ENCODE measurements at places on chromosomes 4 and X.

DNA sequence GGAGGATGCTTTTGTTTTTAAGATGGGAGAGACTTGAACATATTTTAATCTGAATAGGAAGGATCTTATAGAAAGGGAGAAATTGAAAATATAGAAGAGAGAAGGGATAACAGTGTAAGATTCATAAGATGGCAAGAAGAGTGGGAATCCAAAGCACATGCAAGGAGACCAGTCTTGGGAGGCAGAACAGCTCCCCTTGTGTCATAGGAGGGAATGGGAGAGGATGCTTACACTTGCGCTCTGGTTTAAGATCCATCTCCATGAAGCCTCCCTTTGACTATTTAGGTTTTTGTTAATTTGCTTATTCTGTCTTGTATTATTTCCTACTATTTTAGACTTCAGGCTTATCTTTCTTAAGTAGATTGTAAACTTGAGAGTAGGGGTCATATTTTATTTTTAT is 42.7 kb downstream of the KIF4A start:
- DNase-seq, result no peak

DNA sequence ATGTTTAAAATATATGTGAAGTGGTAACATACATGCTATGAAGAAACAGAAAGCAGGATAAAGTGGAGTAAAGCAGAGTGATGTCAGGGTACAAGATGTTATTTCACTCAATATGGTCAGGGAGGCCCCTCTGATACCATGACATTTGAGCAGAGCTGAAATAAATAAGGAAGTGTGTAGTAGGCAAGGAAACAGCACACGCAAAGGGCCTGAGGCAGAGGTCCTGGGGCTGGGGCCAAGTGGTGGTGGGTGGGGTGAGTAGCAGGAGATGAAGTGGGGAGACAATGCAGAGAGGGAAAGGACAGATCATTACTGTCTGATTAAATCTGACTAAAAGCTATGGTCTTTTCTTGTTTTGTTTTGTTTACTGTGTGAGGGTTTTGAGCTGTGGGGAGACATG is 61.1 kb downstream of the FAM13A start:
- DNase-seq, result no peak

GRCh38 chrX:109187473-109188168 is 294.3 kb downstream of the GUCY2F start:
- DNase-seq, result no peak

- DNase-seq, result no peak
Observed at GRCh38 chr4:129346734-129347133, 250.8 kb downstream of the C4orf33 start.

GRCh38 chrX:100587861-100588260 is 3.1 kb downstream of the TNMD start:
- peak; percentile 39 for DNase-seq

- no peak for DNase-seq
Observed at GRCh38 chrX:63128509-63128908, 222.6 kb downstream of the SPIN4 start.

DNA sequence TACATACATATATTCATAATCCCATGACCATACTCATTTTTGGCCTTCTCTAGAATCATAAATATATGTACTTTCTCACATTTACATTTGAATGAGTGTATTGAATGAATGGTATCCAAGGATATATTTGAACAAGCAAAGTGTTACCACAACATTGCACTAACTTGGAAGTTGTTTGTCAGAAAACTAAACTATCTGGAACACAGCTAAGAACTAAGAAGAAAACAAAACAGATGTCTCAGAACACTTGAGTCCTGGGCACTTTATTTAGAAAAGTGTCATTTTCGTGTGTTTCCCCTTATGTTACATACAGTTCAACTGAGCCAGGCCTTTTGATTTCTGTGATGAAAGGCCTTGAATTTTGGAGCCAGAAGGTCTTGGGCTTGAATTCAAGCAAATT is 466.7 kb upstream of the FAT1 start:
- DNase-seq, result peak; percentile 25

DNA sequence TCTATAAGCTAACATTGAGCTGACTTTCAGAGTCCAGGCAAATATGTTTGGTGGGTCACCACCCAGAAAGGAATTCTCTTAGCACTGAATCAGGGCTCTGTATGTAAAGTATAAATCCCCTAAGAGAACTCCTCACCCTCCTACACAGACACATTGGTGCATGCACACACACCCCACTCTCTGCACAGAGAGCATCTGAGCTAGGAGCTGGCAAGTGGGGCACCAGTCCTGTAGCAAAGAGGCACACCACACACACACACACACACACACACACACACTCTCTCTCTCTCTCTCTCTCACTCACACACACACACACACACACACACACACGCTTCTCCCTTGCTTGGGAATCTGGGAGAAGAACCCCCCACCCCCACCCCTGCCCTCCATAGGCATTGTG is 3.2 kb downstream of the SLITRK2 start:
- DNase-seq, result no peak

DNA sequence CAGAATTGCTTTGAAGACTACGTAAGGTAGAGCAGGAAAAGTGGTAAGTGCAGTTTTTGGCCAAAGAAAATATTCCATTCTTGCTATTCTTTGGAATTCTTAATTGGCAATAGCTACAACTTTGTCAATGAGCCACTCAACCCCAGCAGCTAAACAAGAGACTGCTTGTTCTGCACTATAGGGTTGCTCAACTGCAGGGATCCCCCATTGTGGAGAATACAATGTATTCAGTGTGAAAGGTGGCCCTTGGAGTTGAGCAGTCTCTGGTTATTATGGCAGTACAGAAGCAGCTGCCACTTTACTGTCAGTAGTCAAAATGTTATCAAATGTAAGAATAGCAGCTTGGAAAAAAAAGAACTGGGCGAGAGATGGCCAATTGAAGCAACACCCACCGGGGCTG is 808.7 kb downstream of the CENPC start:
- DNase-seq, result peak; percentile 4

DNA sequence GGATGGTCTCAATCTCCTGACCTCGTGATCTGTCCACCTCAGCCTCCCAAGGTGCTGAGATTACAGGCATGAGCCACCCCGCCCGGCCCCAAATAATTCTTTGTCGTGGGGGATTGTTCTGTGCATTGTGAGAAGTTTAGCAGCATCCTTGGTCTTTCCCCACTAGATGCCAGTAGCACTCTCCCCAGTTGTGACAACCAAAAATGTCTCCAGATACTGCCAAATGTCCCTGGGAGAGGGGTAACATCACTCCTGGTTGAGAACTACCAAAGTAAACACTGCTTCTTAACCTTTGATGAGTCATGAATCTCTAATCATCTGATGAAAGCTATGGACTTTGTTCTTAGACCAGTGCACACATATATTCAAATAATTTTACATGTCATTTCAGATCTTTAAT is 90.7 kb upstream of the BRS3 start:
- no peak for DNase-seq
